Stimulated activated CD4-positive, alpha-beta T cell treated with anti-CD3 and anti-CD28 coated beads, TNF-alpha, amount 100 ng/mL, for 24 hours (primary cell): ENCODE measurements at places on chromosomes 11 and 22.

DNA sequence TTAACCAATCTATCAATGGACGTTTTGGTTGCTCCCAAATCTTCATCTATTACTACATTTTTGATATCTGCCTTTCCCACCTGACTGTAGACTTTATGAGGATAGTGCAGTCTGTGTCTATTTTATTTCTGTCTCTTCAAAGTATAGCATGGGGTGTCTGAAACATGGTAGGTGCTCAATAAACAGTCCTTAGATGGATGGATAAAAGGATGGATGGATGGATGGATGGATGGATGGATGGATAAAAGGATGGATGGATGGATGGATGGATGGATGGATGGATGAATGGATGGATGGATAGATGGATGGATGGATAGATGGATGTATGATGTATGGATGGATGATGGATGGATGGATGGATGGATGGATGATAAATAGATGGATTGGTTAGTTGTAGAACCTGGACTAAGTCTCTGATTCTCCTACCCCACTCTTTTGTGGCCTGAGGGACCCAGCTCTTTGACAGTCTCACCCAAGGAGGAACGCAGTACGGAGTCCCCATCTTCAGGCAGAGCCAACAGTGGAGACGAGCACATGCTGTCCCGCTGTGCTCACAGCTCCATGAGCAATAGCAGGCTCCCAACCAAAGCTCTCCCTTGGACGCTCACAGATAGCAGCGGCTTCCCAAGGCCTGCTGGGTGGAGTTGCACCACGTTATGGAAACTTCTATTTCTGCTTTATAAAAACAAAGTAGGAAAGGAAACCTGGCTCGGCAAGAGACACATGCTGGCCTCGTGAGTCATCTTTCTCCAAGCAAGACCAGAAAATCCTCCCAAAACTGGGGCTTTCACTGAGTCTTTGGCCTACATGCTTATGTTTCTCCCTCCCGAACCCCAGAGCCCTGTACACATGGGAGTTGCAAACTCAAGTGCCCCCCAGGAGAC, 448.0 kb downstream of the MIAT start:
- DNase-seq = no peak

DNA sequence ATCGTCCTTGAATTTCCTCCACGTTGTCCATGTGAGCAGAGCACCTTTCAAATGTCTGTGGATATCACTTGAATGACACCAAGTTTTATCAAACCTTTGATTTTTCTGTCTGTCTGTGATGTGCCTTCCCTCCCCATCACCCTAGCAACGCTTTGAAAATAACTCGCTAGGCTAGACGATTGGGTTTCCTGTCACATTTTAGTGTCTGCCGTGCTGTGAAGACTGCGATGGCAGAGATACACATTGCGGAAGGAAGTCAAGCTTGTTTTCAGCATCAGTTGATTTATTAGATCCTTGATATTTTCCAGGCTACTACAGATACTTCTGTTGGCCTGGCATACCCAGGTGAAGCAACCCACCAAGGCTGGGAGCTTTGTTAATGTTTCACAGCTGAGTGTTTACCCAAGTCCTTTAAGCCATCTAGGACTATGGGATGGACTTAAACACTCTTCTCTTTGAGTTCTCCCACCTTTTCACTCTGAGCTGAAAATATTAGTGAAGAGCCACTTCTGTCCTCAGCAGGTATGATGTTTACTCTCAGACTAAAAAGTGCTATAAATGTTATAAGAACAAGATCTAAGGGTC, 93.6 kb upstream of the CD44 start:
- peak; percentile 52 for DNase-seq

DNA sequence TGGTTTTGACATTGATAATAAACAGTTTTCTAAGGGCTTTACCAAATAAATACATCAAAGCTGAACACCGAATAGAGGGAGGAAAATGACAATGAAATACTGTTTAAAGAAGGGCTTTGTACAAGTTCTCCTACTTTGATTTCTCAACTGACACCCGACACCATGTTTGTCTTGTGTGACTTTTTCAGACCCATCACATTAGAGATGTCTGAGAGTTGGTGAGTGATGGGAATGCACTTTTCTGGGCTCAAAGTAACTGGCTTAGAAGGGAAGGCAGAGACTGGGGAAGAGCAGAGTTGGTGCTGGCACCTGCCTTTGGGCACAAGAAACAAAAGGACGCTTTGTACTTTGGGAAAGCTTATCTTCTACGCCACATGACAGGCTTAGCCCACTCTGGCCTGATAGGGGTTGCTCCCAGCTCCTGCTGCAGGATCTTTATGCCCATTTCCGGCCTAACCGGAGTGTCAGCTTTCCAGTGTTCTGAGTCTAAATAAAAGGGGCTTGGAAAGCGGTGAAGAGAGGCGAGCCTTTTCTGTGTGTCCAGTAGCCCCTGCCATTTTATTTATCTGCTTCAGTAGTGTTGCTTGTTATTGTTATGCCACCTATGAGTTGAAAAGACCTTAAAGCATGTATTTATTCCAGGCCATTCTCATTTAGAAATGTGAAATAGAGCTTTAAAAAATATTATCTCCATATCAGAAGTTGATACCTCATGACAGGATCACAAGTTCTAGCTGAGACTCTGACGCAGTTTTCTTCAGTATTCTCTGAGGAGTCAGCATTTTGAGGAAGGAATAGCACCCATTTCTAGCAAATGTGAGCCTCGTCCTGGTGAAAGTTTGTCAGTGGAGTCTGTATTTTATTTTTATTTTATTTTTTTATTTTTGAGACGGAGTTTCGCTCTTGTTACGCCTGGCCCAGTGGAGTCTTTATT, 24.2 kb downstream of the KREMEN1 start:
- DNase-seq = no peak

GRCh38 chr22:23516304-23516703, 63.8 kb downstream of the IGLL1 start:
- DNase-seq = no peak

- DNase-seq = no peak
Observed at GRCh38 chr22:50151571-50152537, 18.7 kb upstream of the PANX2 start.

- no peak for DNase-seq
Observed at GRCh38 chr11:65090628-65091027, 5.4 kb upstream of the VPS51 start.

DNA sequence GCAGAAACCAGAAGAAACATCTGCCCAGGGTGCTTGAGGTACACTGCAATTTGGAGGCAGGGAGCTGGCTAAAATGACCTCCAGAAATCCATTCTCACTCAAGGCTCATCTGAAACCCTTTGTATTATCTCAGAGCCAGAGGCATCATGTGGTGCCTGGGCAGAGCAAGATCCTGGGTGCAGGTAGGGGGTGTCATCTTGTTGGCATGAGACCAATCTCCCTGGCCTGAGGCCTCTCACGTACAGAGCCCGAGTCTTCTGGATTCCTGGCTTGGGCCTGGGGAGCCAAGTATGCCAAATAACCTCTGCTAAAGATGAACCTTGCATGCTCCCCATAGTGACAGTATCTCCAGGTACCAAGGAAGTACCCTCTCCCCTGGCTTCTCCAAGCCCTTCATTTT, 2.4 kb downstream of the LMO1 start:
- DNase-seq = no peak
